Activated CD4-positive, alpha-beta T cell treated with anti-CD3 and anti-CD28 coated beads for 36 hours (primary cell): ENCODE measurements at places on chromosomes 1 and 21.

GRCh38 chr1:177770096-177770495 is 199.8 kb downstream of the SEC16B start:
- no peak for DNase-seq

GRCh38 chr1:77382366-77382765 is 100.5 kb downstream of the AK5 start:
- no peak for DNase-seq

GRCh38 chr1:109750241-109750882 is 9.5 kb upstream of the GSTM3 start:
- no peak for DNase-seq

GRCh38 chr1:200642481-200642880 is 21.9 kb upstream of the KIF14 start:
- no peak for DNase-seq

GRCh38 chr1:231554969-231555368 is 26.5 kb downstream of the TSNAX start:
- no peak for DNase-seq

DNA sequence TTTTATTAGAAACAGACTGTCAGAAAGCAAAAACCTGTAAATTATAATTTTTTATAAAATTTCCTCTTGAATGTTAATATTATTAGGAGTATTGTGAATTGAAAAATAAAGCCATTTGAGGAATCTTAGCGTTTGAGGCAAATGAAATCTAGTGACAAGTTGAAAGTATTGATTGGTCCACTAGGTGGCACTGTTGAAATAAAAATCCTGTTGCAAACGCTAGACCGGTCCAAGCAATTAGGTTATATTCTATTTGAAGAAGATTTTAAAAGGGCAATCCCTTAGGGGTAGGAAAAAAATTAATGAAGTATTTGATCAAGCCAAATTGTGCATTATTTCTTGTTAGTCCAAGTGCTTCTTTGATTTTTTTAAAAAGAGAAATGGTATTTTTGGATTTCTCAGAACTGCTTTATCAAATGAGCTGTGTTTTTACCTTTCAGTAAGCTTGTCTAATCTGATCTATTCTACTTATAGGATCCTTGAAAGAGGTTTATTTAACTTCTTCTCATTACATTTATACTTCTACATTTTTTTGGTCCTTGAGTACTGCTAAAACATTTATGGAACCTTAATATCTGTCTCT is 57.7 kb downstream of the ATG4C start:
- DNase-seq, result no peak

GRCh38 chr21:38790961-38791360 is 14.8 kb upstream of the ETS2 start:
- DNase-seq, result no peak

DNA sequence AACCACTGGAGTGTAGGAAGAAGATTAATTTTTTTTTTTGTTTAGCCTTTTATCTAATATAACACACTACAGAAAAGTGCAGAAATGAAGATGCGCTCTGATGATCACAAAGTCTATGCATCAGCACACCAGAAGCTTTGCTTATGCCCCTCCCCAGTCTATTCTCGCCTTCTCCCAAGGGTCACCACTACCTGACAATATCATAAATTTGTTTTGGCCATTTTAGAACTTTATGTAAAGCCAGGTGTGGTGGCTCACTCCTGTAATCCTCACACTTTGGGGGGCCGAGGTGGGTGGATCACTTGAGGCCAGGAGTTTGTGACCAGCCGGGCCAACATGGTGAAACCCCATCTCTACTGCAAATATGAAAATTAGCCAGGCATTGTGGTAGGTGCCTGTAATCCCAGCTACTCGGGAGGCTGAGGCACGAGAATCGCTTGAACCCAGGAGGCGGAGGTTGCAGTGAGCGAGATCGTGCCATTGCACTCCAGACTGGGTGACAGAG is 231.3 kb downstream of the FOXD2 start:
- no peak for DNase-seq

DNA sequence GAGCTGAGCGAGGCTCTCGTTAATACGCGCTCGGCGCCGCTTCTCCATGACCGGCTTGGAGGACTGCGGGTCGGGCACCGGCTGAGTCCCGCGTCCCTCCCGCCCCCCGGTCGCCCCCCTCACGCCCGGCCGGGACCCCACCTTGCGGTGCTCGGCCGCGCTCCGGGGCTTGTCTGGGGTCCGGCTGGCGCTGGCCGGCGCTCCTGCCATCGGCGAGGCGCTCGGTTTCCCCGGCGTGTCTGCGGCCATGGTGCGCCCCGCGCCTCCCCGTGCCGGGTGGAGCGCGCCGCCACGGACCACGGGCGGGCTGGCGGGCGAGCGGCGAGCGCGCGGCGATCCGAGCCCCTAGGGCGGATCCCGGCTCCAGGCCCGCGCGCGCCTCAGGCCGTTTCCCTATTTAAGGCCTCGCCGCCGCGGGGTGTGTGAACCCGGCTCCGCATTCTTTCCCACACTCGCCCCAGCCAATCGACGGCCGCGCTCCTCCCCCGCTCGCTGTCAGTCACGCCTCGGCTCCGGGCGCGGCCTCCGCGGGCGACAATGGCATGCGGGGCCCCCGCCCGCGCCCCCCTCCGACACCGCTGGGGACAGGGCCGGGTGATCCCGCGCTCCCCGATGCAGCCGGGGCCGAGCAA is at the start of gene HES4:
HES4 (minus strand) TSS at position 373 of the 632 bp plus-strand sequence; CDS start at position 249, 124 bp downstream.
- peak; percentile 85 for DNase-seq

GRCh38 chr1:171727778-171728177 is 14.1 kb downstream of the VAMP4 start:
- no peak for DNase-seq

GRCh38 chr1:206568779-206569352 is 43.4 kb downstream of the EIF2D start:
- peak; percentile 46 for DNase-seq

- DNase-seq, result no peak
These were observed 3.1 kb upstream of the TRIM45 start for GRCh38 chr1:117124661-117125060.

- DNase-seq, result no peak
These were observed 150.8 kb downstream of the VPS13D start for GRCh38 chr1:12380326-12381249.

DNA sequence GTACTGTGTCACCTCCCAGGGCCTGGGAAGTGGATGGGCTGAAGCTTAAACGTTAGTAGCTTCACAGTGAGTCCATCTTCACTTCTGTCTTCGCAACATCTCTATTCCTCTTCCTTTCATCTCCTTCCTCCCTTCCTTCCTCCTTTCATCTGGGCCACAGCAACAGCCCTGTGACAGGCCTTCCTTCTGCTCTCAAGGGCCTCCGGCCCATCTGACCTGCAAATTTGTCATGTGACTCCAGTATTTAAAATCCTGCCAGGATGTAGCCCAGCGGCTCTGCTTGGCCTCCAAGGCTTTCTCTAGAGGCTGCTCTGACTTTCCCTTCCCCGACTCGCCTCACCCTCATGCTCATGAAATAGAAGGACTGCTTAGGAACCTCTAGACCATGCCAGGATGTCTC is 10.9 kb upstream of the BATF3 start:
- DNase-seq, result no peak

GRCh38 chr1:68230901-68231626 is 1.3 kb downstream of the WLS start:
- DNase-seq, result no peak

GRCh38 chr1:55443175-55443915 is 228.2 kb upstream of the USP24 start:
- no peak for DNase-seq

DNA sequence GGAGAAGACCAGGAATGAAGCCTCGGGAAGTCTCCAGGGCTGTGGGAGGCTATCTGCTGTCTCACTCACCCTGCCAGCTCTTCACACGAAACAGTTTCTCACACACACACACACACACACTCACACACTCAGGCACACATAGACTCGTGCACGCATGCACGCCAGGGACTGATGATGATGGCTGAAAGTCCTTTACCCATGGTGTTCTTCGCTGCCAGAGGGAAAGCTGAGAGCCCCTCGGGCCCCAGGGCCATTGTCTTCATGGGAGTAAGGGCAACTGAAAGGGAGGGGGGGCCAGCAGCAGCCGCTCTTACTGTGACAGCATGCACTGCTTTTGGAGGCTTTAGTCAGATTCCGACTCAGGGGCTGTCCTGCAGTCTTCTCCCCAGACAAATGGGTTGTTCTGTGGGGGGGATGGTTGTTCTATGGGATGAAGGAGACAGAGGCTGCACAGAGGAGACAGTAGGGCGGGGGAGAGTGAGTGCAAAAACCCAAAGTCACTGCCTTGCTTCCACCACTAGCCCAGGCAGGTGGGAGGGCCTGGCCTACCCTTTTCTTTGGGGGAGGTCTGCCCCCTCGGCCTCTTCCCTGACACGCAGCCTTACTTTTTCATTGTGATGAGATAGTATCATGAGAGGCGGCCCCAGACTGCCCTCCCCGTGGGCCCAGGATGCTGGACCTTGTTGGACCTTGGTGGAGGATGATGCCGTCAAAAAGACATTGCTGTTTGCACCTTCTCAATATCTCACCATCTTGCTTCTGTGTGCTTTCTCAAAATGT is 29.0 kb downstream of the STUM start:
- no peak for DNase-seq
